T-helper 1 cell treated with Interleukin-12 subunit alpha and Interleukin-12 subunit beta and Interleukin-4 antibody, amounts not matched to agents 30 ng/mL and 1 ng/mL, for 36 hours (primary cell): ENCODE measurements at places on chromosomes 3 and 15. TPM values are rescaled to one million over a fixed set of nuclear protein-coding genes. Genes with fewer than 3 reads are reported as not detected.

The SLC9C1 gene
- not detected in 2 replicates for total RNA-seq

The LDHAL6B gene
- not detected in 2 replicates for total RNA-seq

The CNTN6 gene
- not detected in 2 replicates for total RNA-seq

The ZPLD1 gene
- not detected in 2 replicates for total RNA-seq

The TRPC1 gene
- total RNA-seq: 0.81 and 2.0 TPM in 2 replicates

The EFHB gene
- 0.37 TPM in 1 of 2 replicates, not detected in the other for total RNA-seq

The BNC1 gene
- not detected in 2 replicates for total RNA-seq

The PLSCR2 gene
- 0.71 and 1.1 TPM in 2 replicates for total RNA-seq

The DZIP1L gene
- 0.15 TPM in 1 of 2 replicates, not detected in the other for total RNA-seq

The KCNAB1 gene
- total RNA-seq: 0.07 and 0.12 TPM in 2 replicates

The CCR2 gene
- total RNA-seq: 80.8 and 82.8 TPM in 2 replicates

The GOLGA8J gene
- 0.74 TPM in 1 of 2 replicates, not detected in the other for total RNA-seq

The STRIT1 gene
- total RNA-seq: not detected in 2 replicates

The EFCAB12 gene
- total RNA-seq: 0.83 TPM in 2 replicates

The CHRD gene
- total RNA-seq: not detected in 2 replicates

The ST8SIA2 gene
- total RNA-seq: not detected in 2 replicates

The MKRN2OS gene
- total RNA-seq: not detected in 2 replicates

The ACKR2 gene
- 1.6 and 2.7 TPM in 2 replicates for total RNA-seq

The CSTA gene
- total RNA-seq: not detected in 2 replicates

The CERS3 gene
- 0.71 and 0.76 TPM in 2 replicates for total RNA-seq

The SRGAP3 gene
- total RNA-seq: 1.3 and 1.6 TPM in 2 replicates

The PPM1L gene
- 5.4 and 6.3 TPM in 2 replicates for total RNA-seq

The PDZRN3 gene
- not detected in 2 replicates for total RNA-seq

The CCDC54 gene
- not detected in 2 replicates for total RNA-seq

The TPRG1 gene
- 2.7 and 2.9 TPM in 2 replicates for total RNA-seq

The CCDC71 gene
- 25.1 and 26.3 TPM in 2 replicates for total RNA-seq

The HMCES gene
- 47.3 and 52.5 TPM in 2 replicates for total RNA-seq
